ENCODE measurements at places on chromosomes 6 and 20.

GRCh38 chr20:41440882-41441281 is 74.3 kb upstream of the EMILIN3 start:
- no peak for DNase-seq

GRCh38 chr20:34445177-34446065 is 70.8 kb upstream of the DYNLRB1 start:
- no peak for DNase-seq

DNA sequence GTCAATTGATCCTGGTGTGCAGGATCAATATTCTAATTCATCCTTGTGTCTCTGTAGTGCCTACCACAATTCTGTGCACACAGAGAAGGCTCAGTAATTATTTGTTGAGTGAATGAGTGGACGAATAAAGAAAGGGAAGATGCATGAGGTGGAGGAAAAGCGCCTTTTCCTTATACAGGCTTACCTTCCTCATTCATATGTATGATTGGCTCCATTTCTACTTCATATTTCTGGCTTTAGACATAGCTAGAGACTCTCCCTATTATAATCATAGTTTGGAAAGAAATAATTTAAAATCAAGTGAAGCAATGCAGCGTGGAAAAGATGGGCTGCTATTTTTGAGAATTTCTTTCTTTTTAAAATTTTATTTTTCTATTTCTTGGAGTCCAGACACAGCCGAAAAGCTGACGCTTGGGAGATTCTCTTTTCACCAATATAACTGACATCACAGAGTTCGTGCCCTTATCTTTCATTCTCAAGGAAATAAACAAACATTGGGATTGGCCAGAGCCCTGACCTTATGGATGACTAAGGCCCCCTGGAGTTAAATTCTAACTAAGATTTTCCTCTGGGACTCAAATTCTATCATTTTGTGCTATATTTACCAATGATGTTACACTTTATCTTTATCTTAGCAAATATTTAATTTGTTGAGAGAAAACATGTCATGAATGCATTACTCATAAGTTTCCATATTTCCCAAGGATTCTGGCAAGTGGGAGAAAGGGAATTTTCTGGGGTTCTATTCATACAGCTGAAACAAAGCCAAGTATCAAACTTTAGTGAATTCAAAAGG is 48.1 kb downstream of the PRL start:
- DNase-seq, result no peak

DNA sequence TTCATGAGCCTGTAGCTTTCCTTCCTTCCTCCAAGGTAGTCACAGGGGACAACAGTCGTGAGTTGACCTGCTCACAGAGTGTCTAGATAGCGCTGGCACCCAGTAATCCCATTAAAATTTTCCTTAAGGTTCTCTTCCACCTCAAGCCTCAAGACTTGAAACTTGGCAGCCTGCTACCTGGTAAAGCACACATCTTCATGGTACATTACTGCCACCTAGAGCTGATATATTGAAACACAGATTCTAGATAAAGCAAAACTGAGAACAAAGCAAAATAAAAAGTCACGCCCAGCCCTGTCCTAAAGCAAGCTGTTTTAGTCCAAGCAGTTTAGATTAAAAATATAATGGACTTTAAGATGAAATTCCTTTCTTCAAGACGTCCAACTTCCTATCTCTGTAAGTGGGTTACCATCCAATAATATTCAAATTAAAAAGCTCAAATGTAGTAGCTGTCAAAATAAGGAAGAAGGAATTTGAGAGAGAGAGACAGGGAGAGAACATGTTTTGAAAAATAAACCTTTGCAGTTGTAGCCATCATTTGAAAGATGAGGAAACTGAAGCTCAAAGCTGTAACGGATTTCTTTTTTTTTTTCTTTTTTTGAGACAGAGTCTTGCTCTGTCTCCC is 50.7 kb upstream of the CD83 start:
- DNase-seq, result no peak

- peak; percentile 58 for DNase-seq
Observed at GRCh38 chr6:12058172-12058961, 46.3 kb downstream of the HIVEP1 start.

DNA sequence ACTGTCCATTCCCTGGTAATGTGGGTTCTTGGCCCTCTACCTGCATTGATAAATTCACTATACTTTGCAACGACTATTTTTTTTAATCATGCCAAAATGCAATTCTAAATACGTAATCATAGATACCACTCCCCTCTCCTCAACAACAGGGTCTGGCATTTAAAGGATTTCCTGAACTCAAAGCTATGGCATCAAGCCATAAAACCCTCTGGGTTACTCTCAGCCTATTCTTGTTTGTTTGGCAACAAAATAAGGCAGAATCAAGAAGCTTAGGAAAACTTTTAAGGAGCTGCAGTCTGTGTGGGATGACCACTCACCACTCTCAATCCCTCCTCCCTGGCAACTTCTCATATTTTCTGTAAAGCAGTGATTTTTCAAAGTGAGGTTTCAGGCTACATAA is 669.9 kb upstream of the ID4 start:
- DNase-seq, result no peak

DNA sequence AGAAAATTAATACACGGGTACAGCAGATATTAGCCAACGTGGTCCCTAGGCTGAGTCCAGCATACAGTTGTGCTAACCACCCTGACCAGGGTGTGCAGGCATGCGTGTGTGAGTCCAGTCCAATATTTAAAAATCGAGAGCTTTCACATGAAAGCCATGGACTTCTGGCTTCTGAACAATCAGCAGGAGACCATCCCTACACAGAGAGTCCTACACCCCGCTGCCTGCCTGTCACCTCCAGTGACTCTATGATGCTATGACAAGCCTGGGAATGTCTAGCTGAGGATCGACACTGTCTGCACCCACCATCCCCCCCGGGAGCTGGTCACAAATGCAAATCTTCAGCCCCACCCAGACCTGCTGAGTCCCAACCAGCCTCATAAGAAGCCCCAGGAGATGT is 7.9 kb downstream of the ACSS1 start:
- DNase-seq, result no peak

DNA sequence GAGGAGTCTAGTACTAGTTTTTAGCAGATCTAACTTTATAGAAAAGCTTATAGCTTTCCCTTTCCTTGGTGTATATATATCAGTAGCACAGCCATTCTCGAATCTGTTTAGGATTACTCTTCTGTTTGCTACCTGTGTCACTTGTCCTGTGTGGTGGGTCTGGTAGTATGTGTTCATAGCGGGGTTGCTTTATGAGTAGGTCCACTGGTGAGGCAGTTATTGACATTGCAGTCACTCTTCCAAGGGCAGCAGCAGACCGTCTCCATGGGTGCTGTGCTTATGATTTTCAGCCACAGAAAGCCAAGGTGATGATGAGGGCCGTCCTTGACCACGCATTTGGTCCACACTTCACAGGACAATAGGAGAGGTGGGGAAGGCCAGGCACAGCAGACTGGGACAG is 171.5 kb downstream of the CDKAL1 start:
- DNase-seq, result no peak

DNA sequence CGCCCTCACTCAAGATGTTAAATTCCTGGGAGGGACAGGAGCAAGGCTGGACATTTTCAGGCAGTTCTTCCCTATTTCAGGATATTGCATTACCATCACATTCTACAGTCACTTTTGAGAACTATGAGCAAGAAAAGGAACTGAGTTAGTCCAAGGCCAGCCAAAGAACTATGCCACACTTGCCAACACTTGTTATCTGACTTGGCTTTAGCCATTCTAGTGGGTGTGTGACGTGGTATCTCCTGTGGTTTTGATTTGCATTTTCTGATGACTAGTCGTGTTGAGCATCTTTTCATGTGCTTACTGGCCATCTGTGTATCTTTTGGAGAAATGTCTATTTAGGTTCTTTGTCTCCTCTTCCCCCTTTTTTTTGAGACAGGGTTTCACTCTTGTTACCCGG is 12.0 kb downstream of the XRN2 start:
- no peak for DNase-seq

DNA sequence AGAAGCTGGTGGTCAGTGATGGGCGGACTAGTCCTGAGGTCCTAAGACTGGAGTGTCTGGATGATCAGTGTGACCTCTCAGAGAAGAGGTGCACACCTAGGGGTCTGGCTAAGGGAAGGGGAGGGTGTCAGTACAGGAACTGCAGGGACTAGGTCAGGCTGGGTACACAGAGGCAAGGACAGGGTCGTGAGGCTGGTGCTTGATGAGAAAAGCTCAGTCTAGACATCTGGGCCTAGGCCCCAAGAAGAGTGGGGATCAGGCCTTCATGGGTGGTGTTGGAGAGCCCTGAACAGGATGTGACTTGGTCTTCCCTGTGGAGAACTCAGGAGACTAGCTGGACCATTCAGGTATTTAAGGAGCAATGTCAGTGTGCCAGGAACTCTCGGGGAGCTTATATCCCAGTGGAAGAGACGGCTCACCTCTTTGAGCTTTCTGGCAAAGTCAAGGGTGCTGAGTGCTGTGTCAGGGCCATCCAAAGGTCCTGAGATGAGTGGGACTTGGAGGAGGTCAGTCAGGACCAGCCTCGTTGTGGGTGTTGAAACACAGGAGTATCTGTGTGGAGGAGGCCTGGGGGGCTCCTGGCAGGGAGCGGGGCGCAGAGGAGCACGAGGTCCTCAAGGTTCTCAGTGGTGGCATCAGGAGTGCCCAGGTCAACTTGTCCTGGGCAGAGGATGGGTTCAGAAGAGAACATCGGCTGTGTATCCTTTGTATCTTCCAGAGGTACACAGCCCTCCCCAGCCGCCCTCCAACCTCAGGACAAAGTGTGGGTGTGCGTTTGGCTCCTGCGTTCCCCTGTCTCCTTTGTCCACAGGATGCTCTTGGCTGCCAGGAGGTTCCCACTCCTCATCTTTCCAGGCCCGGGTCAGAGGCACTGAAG is 13.3 kb upstream of the MYT1 start:
- DNase-seq, result peak; percentile 16

- DNase-seq, result no peak
Observed at GRCh38 chr6:138554146-138554545, 54.9 kb upstream of the NHSL1 start.

- no peak for DNase-seq
Observed at GRCh38 chr6:83735461-83735860, 26.6 kb upstream of the SNAP91 start.

- no peak for DNase-seq
Observed at GRCh38 chr6:44238687-44239350, 8.1 kb upstream of the HSP90AB1 start.

- no peak for DNase-seq
Observed at GRCh38 chr20:37282556-37282955, 6.9 kb upstream of the MANBAL start.

DNA sequence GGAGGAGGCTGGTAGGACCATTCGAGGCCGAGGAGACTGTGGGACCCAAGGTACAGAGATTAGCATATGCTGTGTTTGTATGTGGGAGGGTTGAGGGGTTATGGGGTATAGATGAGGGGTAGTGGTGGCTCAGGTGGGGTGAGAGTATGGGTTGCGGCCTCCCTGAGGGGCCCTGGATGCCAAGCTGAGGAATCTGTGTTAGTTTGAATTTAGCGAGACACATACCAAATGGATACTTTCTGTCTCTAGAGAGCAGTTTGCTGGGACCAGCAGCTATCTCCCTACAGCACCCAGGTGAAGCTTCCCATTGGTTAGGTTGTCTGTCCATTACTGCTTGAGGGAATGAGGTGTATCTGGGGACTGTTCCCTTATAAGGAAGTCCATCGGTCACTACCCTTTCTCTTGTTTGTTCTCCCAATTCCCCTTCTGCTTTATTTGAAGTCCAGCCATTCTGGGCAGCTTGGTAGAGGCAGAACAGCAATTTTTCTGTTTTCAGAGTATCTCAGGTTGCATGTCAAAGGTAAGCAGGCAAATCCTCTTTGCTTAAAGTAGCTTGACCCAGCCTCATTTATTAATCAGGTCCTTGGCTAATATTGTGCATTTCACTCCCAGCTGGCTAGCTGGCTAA is 15.2 kb downstream of the CHMP4B start:
- DNase-seq, result no peak

GRCh38 chr20:44079291-44079690 is 107.7 kb downstream of the JPH2 start:
- DNase-seq, result no peak

DNA sequence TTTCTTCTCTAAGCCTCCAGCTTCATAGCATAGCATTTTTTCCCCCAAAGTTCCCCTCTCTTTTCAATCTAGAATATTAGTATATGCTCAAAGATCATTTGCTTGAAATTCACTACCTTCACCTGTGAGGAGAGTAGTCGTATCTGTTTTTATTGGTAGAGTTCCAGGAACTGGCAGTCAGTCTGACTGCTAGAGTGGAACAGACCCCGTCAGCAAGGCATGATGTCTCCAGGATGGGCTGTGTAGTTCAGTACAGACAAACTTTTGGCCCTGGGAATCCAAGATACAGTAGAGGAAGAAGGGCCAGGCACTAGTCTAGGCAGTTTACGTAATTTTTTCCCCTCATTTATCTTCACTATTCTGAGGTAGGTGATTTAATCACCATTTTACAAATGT is 29.1 kb downstream of the RALY start:
- no peak for DNase-seq

DNA sequence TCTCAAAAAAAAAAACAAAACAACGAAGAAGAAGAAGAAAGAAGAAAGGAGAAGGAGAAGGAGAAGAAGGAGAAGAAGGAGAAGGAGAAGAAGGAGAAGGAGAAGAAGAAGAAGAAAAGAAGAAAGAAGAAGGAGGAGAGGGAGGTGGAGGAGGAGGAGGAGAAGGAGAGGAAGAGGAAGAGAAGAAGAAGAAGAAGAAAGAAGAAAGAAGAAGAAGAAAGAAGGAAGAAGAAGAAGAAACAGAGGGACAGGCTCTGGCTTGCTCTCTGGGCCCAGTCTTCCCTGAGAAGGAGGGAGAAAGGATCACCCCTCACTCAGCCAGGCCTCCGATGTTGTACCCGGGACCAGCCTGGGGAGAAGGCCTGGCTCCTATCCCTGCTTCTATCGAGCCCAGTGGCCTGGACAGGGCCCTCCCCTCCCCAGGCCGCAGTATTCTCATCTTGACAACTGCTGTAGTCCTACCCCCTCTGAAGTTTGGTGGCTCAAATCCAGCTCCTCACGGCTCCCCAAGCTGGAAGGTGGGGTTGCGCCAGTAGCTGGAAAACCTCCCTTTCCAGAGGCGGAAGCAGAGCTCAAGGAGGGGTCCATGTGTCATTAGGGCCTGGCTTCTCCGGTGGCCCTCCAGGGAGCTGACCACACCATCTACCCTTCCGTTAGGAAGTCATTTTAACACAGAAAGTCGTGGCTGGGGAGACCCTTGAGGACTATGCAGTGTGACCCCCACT is 18.9 kb downstream of the C6orf132 start:
- peak; percentile 42 for DNase-seq

DNA sequence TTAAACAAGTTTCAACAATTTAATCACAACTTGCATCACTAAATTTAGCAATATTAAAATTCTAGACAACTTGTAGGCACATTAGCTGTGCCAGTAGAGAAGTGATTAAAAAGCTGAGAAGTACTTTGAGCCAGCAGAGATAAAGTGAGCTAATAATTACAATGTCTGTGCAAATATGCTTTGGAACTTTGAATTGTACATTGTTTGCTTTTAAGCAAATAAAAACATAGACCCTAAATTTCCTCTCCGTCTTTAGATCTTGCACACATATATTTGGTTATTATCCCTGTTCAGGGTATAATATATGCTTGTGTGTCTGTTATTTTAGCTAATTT is 44.2 kb upstream of the DEFB112 start:
- DNase-seq, result no peak
